ENCODE measurements at places on chromosomes 2 and 18. TPM values are rescaled to one million over a fixed set of nuclear protein-coding genes. Genes with fewer than 3 reads are reported as not detected.

The SERPINB5 gene
- total RNA-seq: not detected

The CRYGC gene
- total RNA-seq: not detected

The CDC42EP3 gene
- total RNA-seq: 66.0 TPM

The HTR2B gene
- total RNA-seq: 1.3 TPM

The REEP1 gene
- total RNA-seq: 0.98 TPM

The PLEK gene
- under 0.01 TPM for total RNA-seq

The UGT1A10 gene
- not detected for total RNA-seq

The RIT2 gene
- total RNA-seq: not detected

The VPS4B gene
- total RNA-seq: 36.9 TPM

The MAP2 gene
- 23.2 TPM for total RNA-seq

The INHBB gene
- total RNA-seq: 6.9 TPM

The LYG1 gene
- total RNA-seq: not detected

The PLCL1 gene
- total RNA-seq: 7.3 TPM

The CCDC74B gene
- 2.9 TPM for total RNA-seq

The GTF2A1L gene
- total RNA-seq: not detected

The ICOS gene
- not detected for total RNA-seq

The MSH6 gene
- total RNA-seq: 29.4 TPM

The DQX1 gene
- total RNA-seq: under 0.01 TPM

The EPHA4 gene
- 39.4 TPM for total RNA-seq

The SPATA3 gene
- not detected for total RNA-seq

The SETBP1 gene
- 9.3 TPM for total RNA-seq

The VIL1 gene
- not detected for total RNA-seq

The LHCGR gene
- total RNA-seq: not detected

The ITGA6 gene
- 218 TPM for total RNA-seq

The HOXD13 gene
- total RNA-seq: not detected

The ABCB11 gene
- 0.98 TPM for total RNA-seq

The TDRD15 gene
- not detected for total RNA-seq

The VAPA gene
- total RNA-seq: 318 TPM

The LAMA1 gene
- 0.33 TPM for total RNA-seq

The CYS1 gene
- 0.33 TPM for total RNA-seq

The FNDC4 gene
- total RNA-seq: 30.6 TPM

The ASNSD1 gene
- 63.5 TPM for total RNA-seq

The ASAP2 gene
- total RNA-seq: 72.8 TPM

Data from vein endothelial cell (primary cell).